ENCODE measurements at places on chromosomes 13 and 19.

GRCh38 chr13:103898481-103898880, 832.3 kb upstream of the SLC10A2 start:
- DNase-seq, result no peak

DNA sequence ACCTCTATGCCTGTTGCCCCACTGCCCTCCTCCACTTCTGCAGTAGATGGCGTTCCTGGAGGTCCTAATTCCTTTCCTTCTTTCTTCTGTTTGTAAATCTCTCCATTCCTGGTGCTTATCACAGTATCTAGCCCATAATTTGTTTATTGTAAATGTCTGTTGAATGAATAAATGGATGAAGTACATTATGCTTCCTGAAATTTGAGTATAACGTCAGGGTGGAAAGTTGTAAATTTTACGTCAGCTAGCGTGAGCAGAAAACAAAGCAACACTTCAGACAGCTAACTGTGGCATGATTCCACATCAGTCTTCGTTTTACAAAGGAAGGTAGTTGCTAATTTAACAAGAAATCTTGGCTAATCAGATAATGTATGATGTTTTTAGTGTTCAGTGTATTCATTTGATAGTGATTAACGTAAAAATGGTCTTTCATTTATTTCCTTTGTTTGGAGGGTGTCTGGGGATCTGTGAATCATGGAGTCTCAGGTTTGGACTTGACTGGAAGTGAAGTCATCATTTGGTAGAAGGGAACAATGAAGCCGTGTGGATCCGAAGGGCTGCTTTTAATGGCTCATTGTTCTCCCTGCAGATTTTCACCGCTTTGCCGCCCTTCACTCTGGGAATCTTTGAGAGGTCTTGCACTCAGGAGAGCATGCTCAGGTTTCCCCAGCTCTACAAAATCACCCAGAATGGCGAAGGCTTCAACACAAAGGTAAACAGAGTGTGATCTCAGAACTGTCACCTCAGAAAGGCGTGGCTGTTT, 215.1 kb downstream of the SHISA2 start:
- DNase-seq, result no peak

DNA sequence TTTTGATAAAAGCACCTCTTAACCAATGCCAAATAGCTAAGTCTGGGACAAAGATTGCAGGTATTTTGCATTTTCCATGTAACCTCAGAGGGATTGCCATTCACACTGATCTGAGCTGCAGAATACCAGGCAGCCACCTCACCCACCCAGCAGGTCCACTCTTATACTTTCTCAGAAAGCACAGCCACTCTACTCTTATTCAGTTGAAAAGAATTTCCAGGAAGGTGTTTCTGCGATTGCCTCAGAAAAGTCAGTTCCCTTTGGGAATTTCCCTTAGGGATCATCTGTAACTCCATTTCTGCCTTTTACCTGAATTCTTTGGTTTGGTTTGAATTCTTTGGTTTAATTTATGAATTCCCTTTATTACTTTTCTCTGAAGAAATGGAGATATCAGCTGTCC, 904 bp upstream of the ALOX5AP start:
- no peak for DNase-seq

DNA sequence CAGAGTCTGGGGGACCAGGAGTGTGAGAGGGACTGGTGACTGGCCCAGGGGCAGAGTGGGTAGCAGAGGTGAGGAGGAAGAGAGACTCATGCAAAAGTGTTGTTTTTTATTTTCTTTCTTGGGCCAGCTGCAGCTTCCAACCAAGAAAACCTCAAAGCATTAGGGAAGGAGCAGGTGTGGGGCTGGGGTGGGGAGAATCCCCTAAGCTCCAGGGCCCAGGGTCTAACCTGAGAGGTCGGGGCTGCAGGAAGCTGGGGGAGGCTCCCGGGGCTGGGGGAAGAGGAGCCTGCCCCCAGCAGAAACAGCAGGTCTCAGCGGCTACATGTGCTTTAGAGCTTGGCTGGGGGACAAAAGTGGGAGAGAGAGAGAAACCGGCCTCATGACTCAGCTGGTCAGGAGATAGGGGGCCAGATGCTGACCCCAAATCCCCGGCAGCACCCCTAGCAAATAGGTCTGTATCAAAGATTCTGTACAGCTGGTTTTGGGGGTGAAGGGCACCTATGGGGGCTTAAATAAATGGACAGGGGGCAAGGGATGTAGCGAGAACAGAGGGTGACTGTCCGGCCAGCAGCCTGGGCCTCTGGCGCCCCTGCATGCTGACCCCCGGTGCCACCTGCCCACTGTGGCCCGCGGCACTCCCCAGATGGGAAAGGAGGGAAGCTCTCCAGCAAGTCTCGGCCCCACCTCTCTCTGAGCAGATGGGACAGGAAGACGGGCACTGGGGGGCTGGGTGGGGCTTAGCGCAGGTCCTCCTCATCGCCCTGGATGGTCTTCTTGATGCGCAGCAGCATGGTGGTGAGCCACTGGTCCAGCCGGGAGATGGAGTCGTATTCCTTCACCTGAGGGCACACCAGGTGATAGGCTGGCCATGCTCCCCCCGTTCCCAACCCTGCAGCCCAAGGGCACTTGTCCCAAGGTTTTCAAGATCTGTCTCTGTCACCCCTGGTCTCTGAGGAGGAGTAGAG, 3.8 kb upstream of the KPTN start:
- no peak for DNase-seq

GRCh38 chr13:33069365-33069764, 53.1 kb downstream of the KL start:
- no peak for DNase-seq

DNA sequence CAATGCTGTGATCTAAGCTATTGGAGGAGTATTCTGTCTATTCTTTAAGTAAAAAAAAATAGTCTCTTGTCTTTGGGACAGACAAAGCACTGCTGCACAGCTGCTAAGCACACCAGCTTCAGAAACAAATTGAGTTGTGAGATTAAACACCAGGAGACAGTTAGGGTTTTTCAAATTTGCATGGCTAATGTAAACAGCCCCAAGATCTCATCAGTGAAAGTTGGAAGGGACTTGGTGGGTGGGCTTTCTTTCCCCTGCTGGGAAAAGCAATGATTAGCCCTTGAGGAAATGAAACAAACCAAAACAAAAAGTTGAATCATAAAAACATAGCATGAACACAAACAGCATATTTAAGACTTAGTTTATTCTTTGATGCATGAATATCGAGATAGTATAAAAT, 143.6 kb upstream of the SLITRK1 start:
- DNase-seq, result no peak

DNA sequence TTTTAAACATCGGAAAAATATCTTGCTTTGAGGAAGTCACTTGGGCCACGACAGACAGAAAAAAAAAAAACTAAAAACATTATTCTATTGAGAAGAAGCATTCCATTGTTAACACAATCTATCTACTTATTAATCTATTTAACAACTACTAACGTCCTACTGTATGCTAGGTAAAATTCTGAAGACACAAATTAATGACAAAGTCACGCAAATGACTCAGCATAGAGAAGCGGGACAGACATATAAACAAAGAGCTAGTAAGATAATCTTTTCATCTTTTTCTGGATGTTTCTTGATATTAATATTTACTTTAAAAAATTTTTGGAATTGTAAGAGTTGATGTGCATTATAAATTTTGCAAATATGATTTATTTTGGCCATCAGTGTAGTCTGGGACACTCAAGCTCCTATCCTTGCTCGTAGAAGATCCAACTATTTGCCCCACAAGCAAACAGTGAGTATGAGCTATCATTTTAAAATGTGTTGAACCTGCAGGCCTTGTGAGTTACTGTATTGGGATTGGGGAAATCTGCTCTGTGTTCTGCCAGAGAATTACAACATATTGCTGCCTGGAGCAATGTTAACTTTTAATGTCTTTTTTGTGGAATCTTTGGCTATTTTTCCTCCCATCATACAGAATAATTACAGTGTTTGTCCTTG, 109.1 kb downstream of the PCDH9 start:
- DNase-seq, result no peak

- no peak for DNase-seq
These were observed 9.4 kb upstream of the LRRC63 start for GRCh38 chr13:46202188-46202795.

DNA sequence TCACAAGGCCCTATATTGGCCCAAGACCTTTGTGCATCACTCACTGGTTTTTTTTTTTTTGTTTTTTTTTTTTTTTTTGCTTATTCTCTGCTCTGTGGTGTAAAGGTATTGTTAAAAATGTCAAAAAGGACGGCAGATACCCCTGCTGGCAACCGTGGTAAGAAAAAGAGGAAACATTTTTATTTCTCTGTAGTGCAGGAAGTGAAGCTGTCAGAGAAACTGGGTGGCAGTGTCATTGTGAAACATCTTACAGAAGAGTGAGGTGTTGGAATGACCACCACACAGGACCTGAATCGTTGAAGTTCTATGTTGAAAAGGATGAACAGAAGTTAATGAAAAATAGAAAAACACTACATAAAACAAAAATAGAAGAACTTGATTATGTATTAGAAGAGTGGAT, 346.4 kb downstream of the FGF9 start:
- DNase-seq, result no peak

GRCh38 chr19:56105090-56105701, 15.9 kb downstream of the ZNF787 start:
- DNase-seq, result peak; percentile 25

GRCh38 chr13:94390881-94391280, 88.6 kb downstream of the DCT start:
- no peak for DNase-seq

- no peak for DNase-seq
These were observed 32.6 kb downstream of the TFDP1 start for GRCh38 chr13:113616991-113617749.

DNA sequence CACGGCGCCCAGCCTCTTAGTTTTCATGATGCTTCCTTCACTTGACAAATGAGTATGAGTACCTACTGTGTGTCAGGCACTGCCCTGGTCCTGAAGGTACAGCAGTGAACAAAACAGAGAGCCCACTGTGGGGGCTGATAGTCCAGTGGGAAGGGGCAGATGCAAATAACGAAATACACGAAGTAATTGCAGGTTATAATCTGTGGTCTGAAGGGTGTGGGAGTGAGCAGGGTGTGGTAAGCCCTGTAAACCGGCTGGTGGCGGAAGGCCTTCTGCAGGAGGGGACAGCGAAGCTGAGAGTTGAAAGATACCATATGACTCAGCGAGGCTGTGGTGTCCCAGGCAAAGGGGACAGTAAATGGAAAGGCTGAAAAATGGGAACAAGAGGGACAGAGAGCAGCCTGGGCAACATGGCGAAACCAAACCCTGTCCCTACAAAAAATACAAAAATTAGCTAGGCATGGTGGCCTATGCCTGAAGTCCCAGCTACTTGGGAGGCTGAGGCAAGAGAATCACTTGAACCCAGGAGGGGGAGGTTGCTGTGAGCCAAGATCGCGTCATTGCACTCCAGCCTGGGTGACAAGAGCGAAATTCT, 60.5 kb downstream of the MAP4K1 start:
- DNase-seq, result no peak

GRCh38 chr13:21528616-21529015, 69.5 kb upstream of the ZDHHC20 start:
- DNase-seq, result no peak

- peak; percentile 21 for DNase-seq
These were observed 14.2 kb downstream of the CHERP start for GRCh38 chr19:16527971-16528521.

- no peak for DNase-seq
These were observed 10.2 kb upstream of the SUPT20H start for GRCh38 chr13:37069597-37070103.

DNA sequence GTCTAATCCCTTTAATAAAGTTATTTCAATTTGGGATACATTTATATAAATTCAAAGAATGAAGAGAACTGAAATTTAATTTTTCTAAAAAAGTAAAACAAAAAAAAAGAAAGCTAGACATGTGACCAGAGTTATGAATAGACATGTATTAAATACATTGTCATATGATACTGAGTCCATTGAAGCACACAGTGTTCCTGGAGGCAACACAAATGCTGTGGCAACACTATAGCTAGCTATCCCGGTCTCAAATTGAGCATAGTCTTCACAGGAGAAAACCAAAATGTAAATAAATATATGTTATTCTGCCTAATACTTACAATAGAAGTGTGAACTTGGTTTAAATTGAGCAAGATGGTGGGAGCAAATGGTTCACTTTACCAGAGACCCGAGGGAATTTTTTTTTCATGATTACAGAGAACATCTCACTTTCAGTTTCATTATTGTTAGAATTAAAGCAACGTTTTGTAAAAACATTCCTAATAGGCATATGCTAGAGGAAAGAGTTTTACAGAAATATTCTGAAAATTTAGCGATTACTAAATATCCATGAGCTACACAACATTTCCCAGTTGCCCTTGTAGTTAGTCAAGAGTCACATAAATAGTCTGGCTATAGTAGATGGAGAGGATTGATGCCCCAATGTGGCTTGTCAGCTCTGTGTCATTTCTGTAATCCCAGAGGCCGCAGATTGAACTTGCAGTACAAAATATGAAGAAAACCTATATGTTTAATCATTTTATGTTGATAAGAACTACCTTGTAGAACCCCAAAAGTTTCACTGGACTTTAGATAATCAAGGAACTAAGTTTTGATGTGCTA, 775.7 kb upstream of the SPRY2 start:
- no peak for DNase-seq

DNA sequence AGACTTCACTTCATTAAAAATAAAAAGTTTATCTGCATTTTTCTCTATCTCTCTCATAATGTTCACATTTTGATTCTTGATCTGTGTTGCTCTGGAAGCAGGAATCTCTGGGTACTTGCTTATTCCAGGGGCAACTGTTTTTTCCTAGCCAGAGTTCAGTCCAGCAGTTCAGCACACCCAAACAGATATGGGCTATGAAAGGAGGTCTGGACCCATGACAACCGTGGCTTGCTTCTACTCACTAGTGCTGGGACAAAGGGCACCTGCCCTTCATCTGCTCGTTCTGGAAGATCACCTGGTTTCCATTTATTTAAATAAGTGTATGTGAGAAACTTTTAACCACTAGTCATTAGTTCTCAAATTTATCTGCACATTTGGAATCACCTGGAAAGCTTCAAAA, 36.0 kb downstream of the POLR1D start:
- no peak for DNase-seq

- DNase-seq, result no peak
These were observed 10.9 kb downstream of the ZNF549 start for GRCh38 chr19:57537953-57538547.

- no peak for DNase-seq
These were observed 1399.8 kb upstream of the SLC10A2 start for GRCh38 chr13:104466016-104466415.

DNA sequence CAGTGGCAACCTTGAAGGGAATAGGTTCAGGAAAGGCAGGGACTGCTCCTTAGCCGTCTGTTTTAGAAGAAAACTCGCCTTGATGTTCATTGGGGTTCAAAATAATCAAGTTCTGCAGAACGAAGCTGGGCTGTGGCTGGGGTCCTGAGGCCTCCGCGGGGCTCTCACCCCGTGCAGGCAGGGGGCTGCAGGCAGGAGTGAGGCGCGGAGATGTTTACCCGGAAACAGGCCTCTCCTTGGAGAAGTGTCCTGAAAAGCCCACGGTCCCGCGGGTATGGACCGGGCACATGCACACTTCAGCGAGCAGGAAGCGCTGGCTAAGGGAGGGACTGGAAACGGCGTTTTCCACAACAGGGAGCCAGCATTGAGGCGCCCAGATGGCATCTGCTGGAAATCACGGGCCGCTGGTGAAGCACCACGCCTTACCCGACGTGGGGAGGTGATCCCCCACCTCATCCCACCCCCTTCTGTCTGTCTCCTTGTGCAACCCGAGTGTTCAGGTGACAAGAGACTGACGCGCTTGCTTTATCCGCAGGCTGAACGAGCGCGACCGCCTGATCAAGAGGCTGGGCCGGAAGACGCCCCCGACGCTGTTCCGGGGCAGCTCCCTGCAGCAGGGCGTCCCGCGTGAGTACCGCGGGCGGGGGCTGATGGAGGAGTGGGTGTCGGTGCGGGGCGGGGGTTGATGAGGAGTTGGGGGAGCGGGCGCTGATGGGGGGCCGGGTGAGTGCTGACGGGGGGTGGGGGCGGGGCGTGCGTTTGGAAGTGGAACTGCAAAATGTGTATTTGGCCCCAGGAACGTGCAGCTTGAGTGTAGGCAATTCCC, 39.6 kb downstream of the SHISA2 start:
- peak; percentile 39 for DNase-seq
